Activated CD4-positive, alpha-beta T cell treated with anti-CD3 and anti-CD28 coated beads for 24 hours (primary cell): ENCODE measurements at places on chromosomes 6 and 20.

- DNase-seq, result no peak
These were observed 21.6 kb upstream of the MCM3 start for GRCh38 chr6:52305948-52306767.

DNA sequence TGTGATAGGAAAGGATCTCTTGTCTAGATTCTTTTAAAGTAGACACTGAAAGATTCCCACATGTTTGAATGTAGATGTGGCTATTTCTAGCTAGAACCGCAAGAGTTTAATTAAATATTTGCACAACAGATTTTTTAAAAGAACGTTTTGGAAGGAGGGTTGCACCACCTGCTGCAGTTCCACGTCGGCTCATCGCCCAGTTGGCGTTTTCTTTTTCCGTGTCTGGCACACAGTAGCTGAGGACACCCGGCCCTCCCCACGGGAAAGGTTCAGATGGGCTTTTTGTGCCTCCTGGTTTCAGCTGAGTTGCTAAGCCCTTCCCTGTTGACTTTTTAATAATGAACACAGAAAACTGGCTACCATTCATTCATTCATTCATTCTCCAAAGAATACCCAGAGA, 41.8 kb upstream of the DOK5 start:
- no peak for DNase-seq

DNA sequence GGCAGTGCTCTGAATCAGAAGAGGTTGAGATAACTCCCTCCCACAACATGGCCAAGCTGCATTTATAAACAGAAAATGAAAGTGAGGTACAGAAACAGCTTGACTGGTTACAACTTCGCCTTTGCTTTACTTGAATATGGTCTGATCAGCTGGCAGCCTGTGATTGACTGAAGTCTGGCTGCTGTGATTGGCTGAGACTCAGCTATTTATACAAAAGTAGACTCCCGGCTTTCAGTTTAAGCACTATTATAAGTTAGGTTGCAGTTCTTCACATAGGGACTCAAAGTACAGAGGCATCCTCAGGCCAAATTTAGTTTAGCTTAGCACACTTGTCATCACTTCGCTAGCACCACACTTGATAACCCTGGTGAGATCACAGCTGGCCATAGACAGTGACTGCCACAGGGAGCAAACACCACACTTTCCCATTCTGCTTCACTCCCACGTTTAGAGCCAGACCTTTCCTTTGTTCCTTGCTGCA, 362.6 kb downstream of the EPM2A start:
- no peak for DNase-seq

DNA sequence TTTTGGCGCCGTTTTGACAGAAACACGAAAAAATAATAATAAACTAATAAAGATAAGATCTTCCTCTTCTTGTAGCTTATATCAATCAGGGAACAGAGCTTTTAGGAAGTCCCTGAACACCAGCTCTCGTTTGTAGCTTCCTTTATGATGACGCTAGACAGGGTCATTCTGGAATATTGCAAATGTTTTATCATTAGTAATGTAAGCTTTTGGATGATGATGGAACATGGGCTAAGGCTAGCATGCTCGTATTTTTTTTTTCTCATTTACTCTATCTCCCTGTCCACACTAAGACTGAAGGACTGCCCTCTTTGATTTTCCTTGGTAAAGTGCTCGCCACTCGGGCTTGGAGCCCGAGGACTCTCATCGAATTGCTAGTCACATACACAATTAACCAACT, 22.1 kb upstream of the POM121L2 start:
- no peak for DNase-seq

GRCh38 chr6:27693766-27694546, 218.2 kb downstream of the OR2B2 start:
- DNase-seq, result no peak

DNA sequence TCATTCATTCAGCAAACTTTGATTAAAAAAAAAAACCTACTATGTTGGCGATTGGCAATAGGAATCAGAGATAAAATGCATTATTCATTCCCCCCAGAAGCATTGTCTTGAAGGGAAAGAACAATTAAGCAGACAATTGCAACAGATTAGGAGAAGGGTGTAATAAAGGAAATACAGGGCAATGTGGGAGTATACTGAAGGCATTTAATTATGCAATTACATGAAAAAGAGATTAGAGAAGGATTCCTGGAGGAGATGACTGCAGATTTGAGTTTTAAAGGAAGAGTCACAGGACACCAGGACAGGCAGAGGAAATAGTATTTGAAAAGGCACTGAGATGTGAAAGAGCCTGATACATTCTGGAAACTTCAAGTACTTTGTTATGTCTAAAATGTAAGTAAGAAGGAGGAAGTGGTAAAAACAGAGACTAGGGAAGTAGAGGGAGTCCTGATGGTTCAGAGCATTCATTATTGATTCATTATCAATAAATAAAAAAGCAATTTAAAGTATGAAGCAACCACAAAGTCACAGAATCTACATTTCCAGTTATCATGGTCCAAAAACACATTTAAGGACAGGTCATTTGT, 43.7 kb downstream of the THEMIS start:
- DNase-seq, result no peak

- no peak for DNase-seq
These were observed 25.4 kb downstream of the COL9A1 start for GRCh38 chr6:70277470-70277869.

DNA sequence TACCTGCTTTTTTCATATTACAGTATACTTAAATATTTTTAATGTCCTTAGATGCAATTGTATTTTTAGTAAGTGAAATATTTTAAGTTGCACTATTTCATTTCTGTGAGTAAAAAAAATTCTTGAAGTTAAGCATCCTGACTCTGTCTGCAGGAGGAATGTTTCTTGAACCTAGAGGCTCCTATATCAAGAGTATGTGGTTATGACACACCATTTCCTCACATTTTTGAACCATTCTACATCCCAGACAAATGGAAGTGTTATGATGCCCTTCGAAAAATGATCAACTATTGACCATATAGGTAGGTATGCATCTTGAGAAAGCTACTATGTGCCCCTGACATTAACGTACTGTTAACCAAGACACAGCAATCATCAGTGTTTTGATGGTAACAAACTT, 237.0 kb downstream of the BCKDHB start:
- no peak for DNase-seq

DNA sequence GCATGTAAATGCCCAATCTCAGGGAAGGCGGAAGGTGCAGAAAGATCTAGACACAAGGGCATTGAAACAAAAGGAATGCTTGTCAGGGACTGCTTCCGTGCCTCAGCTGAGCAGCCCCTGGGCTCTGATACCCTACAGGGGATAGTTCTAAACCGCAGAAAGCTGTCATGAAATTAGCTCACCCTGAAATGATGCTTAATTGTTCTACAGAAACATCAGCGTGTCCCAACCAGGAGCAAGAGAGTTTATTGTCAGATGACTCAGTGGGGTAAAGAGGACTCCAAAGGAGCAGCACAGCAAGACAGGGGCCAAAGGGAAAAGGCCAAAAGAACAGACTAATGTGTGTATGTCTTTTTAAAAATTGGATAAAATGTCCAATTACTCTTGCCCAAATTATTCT, 258.4 kb upstream of the JARID2 start:
- DNase-seq, result no peak

GRCh38 chr6:160300076-160300695, 41.6 kb upstream of the SLC22A2 start:
- no peak for DNase-seq

DNA sequence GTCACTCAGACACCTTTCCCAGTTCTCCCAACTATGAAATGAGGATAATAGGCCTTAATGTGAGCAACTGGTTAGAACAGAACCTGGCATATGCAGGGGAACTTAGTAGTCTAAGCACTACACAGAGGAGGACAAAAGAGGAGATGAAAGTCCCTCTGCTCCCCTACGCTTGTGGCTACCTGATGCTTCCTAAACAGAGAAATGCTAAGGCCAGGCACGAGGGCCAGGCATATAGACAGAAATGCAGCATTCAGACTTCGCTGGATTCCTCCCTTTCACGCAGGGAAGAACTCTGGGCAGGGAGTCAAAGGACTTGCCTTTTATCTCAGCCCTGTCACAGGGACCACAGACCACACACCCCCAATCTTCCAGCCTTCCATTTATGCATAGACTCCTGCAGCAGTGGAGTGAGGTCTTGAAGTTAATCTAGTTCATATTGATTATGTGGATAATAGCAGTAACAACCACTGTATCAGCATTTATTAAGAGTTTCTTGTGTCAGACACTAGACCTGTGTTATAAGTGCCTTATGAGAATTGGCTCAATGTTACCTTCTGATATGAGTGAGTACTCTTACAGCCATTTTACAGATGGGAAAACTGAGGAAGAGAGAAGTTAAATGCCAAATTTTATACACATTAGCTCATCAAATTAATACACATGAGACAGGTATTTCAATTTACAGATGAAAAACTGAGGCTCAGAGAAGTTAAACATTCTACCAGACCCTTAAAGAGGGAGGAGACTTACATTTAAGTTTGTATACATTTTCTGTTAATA, 27.0 kb upstream of the TRAF3IP2 start:
- DNase-seq, result no peak

GRCh38 chr6:100230115-100230952, 234.4 kb downstream of the SIM1 start:
- no peak for DNase-seq

- DNase-seq, result no peak
These were observed 17.8 kb downstream of the TM9SF4 start for GRCh38 chr20:32127347-32127746.

DNA sequence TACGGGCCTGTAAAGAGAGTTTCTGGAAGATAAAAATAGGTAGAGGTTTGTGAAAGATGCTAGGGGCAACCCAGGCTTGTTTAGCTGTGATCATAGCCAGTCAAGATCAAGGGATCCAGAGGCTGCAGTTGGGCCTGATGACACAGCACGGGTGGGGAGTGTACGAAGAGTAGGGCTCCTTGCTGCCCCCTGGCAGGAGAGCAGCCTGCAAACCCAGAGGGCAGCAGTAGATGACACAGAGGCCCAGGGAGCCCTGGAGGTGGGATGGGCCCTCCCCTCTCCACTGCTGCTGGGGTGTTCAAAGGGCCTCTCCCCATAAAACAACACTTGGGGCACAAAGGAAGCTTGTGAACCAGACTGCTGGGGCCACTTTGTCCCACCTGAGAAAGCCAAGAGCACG, 47.2 kb downstream of the VEGFA start:
- DNase-seq, result no peak

- no peak for DNase-seq
These were observed 42.4 kb upstream of the EPB41L1 start for GRCh38 chr20:36112112-36112511.

GRCh38 chr6:15376900-15377487, 131.1 kb downstream of the JARID2 start:
- no peak for DNase-seq

- DNase-seq, result no peak
These were observed 29.3 kb downstream of the RALGAPB start for GRCh38 chr20:38501858-38502436.

DNA sequence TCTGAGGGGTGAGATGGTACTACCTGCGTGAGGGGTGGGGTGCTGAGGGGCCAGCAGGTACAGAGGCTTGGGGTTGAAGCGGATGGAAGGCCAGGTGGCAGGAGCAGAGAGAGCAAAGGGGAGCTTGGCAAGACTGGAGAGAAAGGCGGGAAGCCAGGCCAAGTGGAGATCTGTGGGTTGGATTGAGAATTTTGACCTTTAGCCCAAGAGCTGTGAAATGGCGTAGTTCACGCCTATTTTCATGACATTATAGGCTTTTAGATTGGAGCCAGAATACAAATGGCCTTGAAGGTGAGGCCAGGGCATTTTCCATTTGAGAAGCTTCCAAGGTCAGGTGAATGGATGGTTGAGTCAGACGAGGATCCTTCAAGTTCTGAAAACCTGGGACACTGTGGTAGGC, 2.5 kb downstream of the ATRN start:
- no peak for DNase-seq

- no peak for DNase-seq
These were observed 21.7 kb downstream of the MAP1LC3A start for GRCh38 chr20:34579979-34580940.

GRCh38 chr6:105991561-105992314, 94.4 kb upstream of the PRDM1 start:
- peak; percentile 11 for DNase-seq

GRCh38 chr20:16241911-16242310, 331.3 kb downstream of the KIF16B start:
- DNase-seq, result no peak

DNA sequence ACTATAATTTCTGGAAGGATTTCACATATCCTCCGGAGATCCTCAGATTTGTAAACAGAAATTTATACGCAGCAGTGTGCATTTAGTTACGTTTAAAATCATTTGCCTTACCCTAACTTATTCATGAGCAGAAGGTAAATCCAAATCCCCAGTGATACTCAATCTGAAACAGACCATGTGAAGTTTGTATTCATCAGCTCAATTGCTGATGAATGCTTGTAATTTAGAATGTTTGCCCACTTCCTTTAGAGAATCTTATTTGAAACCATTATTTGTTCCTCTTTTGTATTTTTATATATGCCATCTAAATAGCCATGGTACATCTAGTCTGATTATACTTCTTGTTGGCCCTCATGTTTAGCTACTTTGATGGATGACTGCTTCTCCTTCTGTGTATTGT, 15.4 kb downstream of the TAAR1 start:
- no peak for DNase-seq

DNA sequence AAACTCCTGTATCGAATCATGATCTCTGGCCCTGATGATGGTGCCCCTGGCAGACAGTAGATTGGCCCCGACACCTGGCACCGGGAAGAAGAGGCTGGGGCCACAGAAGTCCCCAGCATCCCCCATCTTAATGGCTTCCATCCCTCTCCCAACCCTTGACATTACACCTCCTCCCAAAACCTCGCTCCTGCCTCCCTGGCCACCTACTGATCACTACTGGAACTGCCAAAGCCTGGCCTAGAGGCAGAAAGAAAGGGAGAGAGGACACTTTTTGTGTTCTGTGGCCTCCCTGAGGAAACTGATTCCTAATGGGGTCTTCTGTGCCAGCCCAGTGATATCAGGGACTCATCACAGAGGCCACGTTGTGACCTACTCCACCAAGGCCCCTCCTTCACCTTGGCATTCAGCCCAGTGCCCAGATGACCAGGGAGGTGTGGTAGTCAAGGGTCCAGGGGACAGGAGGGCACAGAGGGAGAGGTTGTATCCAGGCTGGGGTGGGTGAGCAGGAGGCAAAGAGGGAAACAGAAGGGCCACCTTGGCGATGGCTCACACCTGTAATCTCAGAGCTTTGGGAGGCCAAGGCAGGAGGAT, 6.1 kb downstream of the C20orf173 start:
- peak; percentile 15 for DNase-seq

DNA sequence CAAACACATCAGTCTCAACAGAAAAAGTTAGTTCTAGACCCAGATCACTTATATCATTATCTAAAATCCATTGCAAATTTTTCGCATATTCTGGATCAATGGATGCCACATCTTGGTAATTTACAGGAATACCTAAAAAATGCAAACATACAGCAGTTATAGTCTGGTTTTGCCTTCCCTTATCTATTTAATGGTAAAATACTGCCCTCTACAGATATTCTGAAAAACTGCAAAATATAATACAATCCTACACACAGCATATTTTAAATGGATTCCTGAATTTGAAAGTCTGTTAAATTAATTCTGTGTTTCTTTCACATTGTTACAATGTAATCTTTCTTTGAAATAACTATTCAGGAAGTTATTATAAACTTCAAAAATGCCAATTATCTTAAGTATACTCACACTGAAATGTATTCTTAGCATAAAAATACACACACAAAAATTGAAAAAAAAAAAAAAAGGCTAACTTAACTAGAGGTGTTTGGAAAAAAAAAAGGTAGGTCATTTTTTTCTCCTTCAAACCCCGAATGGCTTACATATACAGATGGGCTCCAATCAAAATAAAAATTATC, 88.4 kb downstream of the HACE1 start:
- DNase-seq, result no peak
